ENCODE measurements at places on chromosomes 1 and 21. TPM values are rescaled to one million over a fixed set of nuclear protein-coding genes. Genes with fewer than 3 reads are reported as not detected.

- DNase-seq = no peak
Measured at GRCh38 chr21:25834381-25834780, 99.6 kb downstream of the GABPA start.

DNA sequence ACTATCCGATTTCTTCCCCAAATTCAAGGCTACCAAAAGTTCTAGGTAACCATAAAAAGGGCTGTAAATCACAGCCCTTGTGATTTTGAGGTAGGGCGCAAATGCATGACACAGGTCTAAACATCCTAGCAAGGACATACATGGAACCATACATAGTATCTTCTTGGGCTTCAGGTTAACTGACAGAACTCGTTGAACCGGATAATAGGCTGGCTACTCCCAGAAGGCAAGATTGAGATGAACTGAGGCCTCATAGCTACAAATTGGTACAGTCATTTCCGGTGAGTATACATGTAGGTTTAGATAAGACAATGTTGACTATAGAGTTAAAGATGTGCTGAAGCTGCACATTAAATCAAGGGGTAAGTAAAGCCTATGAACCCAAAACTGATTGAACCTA, 27.3 kb upstream of the TP53BP2 start:
- DNase-seq = no peak

- DNase-seq = no peak
Measured at GRCh38 chr1:156961709-156962108, 41.3 kb downstream of the LRRC71 start.

- DNase-seq = no peak
Measured at GRCh38 chr1:50109647-50110075, 941 bp downstream of the ELAVL4 start.

DNA sequence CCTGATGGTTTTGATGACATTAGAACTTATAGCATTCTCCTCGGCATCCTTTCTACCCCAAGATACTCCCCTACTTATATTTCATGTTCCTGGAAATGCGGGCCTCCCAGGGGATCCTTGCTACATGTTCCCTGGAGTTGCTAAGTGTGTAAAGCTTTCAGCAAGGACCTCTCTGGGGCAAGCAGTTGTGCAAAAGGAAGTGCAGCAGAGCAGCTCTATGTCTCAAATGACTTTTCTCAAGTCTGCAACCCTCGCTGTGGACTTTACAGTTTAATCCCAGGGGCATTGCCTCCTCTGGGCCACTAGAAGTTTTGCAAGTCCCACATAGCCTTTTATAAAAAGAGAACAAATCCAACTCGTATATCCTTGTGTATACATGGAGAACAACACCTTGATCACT, 20.8 kb upstream of the MNDA start:
- DNase-seq = no peak

DNA sequence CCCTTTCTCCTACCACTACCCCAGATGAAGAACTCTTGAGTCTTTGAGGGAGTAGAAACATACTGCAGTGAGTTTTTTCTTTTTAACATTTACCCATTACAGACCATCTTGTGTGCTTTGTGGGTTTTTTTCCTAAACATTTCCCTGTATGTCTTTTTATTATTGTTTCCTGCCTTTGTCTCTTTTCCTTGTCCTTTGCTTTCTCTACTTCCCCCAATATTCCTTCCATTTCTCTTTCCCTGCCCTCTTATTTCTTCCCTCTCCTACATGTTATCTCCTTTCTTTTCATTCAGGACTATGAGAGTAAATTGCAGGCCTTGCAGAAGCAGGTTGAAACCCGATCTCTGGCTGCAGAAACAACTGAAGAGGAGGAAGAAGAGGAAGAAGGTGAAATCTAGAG, 79.1 kb upstream of the PGD start:
- no peak for DNase-seq

- DNase-seq = no peak
Measured at GRCh38 chr1:81672766-81673165, 128.0 kb upstream of the ADGRL2 start.

- no peak for DNase-seq
Measured at GRCh38 chr1:204483791-204484190, 10.8 kb downstream of the PIK3C2B start.

DNA sequence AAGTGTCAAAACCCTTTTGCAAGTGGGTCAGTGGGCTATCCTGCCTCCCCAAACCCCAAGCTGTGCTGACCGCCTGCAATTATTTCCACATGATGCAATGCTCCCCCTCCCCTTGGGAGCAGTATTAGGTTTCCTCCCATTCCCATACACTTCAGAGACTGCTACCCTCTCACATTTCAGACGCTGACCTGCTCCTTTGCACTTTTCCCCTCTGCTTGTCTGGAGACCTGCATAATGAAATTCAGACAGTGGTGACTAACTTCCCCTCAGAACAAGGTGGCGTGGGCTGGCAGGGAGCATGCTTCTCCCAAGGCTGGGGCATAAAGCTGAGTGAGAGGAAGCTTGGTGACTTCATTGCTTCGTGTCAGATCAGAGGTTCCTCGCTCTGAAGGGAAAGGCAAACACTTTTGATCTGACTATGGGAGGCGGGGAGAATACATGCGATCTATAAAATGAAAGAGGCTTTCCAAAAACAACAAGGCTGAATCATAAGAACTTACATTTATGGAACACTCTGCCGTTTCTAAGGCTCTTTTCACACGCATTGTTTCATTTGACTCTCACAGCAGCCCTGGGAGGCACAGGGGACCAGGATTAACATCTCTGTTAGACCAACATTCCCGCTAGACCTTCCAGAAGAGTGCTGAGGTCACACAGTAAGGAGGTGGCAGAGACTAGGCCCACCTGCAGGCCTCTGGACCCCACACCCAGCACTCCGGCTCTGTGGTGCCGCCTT, 27.5 kb upstream of the ROR1 start:
- DNase-seq = no peak

DNA sequence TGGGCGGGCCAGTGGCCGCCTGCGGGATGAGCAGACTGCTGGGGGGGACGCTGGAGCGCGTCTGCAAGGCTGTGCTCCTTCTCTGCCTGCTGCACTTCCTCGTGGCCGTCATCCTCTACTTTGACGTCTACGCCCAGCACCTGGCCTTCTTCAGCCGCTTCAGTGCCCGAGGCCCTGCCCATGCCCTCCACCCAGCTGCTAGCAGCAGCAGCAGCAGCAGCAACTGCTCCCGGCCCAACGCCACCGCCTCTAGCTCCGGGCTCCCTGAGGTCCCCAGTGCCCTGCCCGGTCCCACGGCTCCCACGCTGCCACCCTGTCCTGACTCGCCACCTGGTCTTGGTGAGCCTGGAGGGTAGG, 2.1 kb downstream of the B4GALT2 start:
- no peak for DNase-seq

DNA sequence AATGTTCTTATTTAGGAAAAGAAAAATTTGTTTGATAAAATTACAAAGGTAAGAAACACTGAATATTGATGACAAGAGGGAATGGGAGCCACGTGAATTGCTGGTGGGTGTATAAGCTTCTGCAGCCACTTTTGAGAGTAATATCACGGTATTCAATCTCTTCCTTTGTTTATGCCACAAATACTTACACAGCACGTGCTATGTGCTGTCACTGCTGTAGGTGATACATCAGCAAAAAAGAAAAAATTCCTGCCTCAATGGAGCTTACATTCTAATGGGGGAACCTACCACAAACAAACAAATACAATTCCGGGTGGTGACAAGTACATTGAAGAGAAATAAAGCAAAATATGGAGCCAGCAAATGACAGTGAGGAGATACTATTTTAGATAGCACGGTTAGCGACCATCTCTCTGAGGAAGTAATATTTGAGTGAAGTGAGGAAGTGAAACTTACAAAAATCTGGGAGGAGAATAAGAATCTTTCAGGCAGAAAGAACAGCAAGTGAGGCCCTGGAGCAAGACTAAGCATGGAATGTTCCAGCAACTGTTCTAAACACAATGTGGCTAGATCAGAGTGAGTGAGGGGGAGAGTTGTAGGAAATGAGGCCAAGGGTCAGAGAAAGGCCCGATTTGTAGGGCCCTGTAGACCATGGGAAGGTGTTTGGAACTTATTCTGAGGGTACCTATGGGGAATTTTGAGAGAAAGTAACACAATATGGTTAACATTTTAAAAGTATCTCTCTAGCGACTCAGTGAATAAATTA, 2.6 kb upstream of the FCRLB start:
- DNase-seq = no peak

INSRR gene
- total RNA-seq = not detected

CA14 gene
- total RNA-seq = not detected

NT5C1A gene
- total RNA-seq = 0.61 TPM

Measured in GM12878 (cell line).